ENCODE measurements at places on chromosomes 13 and 19.
A peak's percentile ranks its signal among the peaks of the same experiment; 100 is the strongest.

- H3K27ac ChIP-seq = peak overlapping the region; percentile 97
- peaks cover 35% of the 10 kb centered on the region for H3K4me1 ChIP-seq
- peak overlapping the region; percentile 100 for H3K4me3 ChIP-seq
- DNase-seq = peak; percentile 44
- H3K27me3 ChIP-seq = no peaks in the 10 kb centered on the region
- peaks cover 29% of the 10 kb centered on the region for H3K36me3 ChIP-seq
Measured at GRCh38 chr19:54448040-54448773, 792 bp upstream of the LENG8 start.

DNA sequence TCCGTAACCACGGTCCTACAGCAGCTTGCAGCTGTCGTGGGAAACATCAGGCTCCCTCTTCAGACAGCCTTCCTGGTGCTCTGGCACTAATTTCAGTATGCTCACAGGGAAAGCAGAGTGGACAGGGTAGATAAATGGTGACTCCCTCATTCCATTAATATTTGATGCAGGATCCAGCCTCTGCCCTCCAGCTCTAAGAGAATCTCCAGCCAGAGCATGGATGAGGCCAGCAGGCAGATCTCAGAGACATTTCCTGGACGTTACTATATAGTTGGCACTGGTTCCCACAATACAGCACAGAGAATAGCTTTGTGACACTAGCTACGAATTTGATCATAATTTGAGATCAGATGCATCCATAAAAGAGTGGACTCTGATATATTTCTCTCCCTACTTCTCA is 341.4 kb downstream of the LIG4 start:
- no peak overlapping the region for H3K27ac ChIP-seq
- no peak for DNase-seq
- no peaks in the 10 kb centered on the region for H3K4me1 ChIP-seq
- H3K36me3 ChIP-seq = no peaks in the 10 kb centered on the region
- no peak overlapping the region for H3K4me3 ChIP-seq

- no peak for DNase-seq
- H3K36me3 ChIP-seq = no peaks in the 10 kb centered on the region
- no peak overlapping the region for H3K4me3 ChIP-seq
- no peaks in the 10 kb centered on the region for H3K27me3 ChIP-seq
Measured at GRCh38 chr13:30529085-30529834, 63.5 kb upstream of the HMGB1 start.

- no peaks in the 10 kb centered on the region for H3K27me3 ChIP-seq
- no peaks in the 10 kb centered on the region for H3K36me3 ChIP-seq
- no peaks in the 10 kb centered on the region for H3K4me1 ChIP-seq
Measured at GRCh38 chr13:37375071-37375470, 223.5 kb downstream of the POSTN start.
